ENCODE measurements at places on chromosomes 7 and 10. TPM values are rescaled to one million over a fixed set of nuclear protein-coding genes. Genes with fewer than 3 reads are reported as not detected.

Gene EIF3A
- total RNA-seq, result 148 TPM

Gene RBP3
- not detected for total RNA-seq

Gene SLC18A3
- not detected for total RNA-seq

Gene PLEKHS1
- not detected for total RNA-seq

Gene TYSND1
- 4.7 TPM for total RNA-seq

Gene PDE6C
- not detected for total RNA-seq

Gene RBM33
- total RNA-seq, result 49.3 TPM

Gene ARMH3
- total RNA-seq, result 17.2 TPM

Gene GIMAP1
- total RNA-seq, result 3.9 TPM

Gene ATOH7
- not detected for total RNA-seq
